ENCODE measurements at places on chromosomes 1 and 21. TPM values are rescaled to one million over a fixed set of nuclear protein-coding genes. Genes with fewer than 3 reads are reported as not detected.
A peak's percentile ranks its signal among the peaks of the same experiment; 100 is the strongest.

Gene RORC
- not detected for total RNA-seq

- DNase-seq = peak; percentile 46
These were observed 26.5 kb downstream of the DMRTB1 start for GRCh38 chr1:53485478-53486394.

DNA sequence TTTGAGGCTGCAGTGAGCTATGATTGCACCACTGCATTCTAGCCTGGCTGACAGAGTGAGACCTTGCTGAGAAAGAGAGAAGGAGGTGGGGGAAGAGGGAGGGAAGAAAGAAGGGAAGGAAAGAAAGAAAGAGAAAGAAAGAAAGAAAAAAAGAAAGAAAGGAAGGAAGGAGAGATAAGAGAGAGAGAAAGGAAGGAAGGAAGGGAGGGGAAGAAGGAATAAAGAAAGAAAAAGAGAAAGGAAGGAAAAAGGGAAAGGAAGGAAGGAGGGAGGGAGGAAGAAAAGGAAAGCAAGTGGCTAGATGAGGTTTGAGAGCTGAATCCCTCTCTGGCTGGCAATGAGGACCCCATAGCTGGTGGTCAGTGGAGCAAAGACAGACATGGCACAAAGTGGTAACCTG is 20.4 kb downstream of the MT1HL1 start:
- DNase-seq = no peak

- no peak for DNase-seq
These were observed 87.3 kb upstream of the TLR5 start for GRCh38 chr1:223230161-223230881.

DNA sequence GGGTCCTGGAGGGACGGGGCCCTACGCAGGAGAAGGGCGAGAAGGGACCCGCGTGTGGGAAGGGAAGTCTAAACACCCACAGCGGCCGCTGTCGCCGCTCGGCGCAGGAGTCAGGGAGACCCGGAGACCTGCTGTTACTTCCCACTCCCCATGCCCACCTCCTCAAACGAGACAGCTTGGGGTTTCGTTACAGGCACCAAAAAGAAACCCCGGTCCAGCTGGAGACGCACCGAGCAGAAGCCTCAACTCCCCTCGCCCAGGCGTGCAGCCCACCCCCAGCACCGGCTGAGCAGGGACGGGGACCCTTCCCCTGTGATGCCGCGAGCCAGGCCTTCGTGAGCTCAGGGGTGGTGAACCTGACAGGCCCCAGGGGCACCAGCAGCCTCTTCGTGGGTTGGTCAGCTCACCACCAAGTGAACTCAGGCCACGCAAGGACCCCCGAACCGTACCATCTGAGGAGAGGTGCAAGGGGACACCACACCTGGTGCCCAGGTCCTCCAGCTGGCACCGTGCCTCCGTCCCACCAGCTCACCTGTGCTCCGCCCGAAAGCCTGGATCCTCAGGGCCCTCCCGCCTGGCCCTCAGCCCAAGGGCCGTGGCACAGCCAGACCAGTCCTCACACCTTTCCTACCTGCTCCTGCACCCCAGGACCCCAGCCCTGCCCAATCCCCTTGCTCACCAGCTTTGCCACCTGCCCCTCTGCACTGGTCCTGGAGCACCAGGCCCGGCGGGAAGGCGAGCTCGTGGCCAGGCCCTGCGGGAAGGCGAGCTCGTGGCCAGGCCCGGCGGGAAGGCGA is 5.0 kb downstream of the SDF4 start:
- DNase-seq = no peak
